Mesothelial cell of epicardium (in vitro differentiated cells): ENCODE measurements at places on chromosomes 16 and 17. TPM values are rescaled to one million over a fixed set of nuclear protein-coding genes. Genes with fewer than 3 reads are reported as not detected.

DNA sequence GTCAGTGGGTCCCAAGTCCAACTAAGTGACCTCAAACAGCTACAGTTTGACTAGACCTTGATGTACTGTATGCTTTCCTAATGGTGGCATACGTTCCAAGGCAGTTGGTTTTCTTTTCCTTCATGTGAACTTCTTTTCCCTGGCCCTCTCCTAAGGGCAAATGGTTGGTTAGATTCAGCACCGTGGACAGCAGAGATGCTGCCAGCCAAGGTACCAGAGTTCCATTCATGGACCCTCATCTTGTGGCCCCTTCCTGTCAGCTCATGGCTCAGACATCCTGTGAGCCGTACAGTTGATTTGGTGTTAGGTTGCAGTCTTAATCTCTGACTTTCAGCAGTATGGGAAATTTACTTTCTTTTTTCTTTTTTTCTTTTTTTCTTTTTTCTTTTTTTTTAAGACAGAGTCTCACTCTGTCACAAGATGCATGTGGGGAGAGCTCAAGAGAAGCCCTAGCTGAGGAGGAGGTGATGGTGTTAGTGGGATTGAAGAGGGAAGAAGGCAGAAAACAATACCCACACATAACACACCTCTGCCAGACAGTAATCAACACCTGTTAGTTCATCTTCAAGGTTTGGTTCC is 122.4 kb downstream of the USP31 start:
- peaks cover 11% of the 10 kb centered on the region for H3K27me3 ChIP-seq
- H3K36me3 ChIP-seq: no peaks in the 10 kb centered on the region

GRCh38 chr16:57147381-57148221 is 38.2 kb downstream of the PSME3IP1 start:
- H3K36me3 ChIP-seq: peaks cover 5% of the 10 kb centered on the region
- no peak overlapping the region for H3K4me3 ChIP-seq
- H3K4me1 ChIP-seq: peaks cover 17% of the 10 kb centered on the region
- no peaks in the 10 kb centered on the region for H3K27me3 ChIP-seq
- peak overlapping the region; percentile 44 for H3K27ac ChIP-seq

GRCh38 chr16:17440131-17440530 is 30.6 kb downstream of the XYLT1 start:
- H3K27me3 ChIP-seq: no peaks in the 10 kb centered on the region
- no peak overlapping the region for H3K27ac ChIP-seq
- no peak overlapping the region for H3K4me3 ChIP-seq
- H3K36me3 ChIP-seq: peaks cover 3% of the 10 kb centered on the region
- peaks cover 7% of the 10 kb centered on the region for H3K4me1 ChIP-seq

DNA sequence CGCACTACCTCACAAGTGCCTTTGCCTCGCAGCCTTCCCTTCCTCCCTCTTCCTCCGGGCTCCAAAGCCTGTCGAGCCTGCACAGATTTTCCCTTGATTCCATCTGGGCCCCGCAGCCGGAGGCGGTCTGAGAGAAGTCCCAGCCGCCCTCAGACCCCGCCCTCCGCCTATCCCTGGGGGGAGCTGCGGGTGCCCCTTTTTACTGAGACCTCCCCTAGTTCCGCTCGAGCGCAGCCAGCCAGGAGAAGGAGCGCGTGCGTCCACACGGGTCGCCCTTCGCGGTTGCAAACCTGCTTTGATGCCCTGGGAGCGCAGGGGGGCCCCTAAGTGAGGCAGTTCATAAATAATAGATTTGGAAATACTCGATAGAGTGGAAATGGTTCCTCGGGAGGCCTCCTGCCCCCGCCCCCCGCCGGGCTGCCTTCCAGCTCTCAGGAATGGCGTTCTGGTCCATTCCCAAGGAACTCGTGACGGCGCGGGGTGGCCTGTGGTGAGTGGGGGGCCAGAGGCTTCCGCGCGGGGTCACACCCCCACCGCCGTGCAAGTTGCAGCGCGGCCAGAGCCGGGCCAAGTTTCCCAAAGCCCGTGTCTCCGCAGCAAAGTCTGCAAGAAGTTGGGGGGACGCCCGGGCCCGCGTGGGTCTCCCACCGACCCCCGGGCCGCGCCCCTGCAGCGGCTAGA is 610 bp downstream of the C16orf74 start:
- no peaks in the 10 kb centered on the region for H3K36me3 ChIP-seq
- DNase-seq: peak; percentile 59
- peaks cover 9% of the 10 kb centered on the region for H3K27me3 ChIP-seq
- peak overlapping the region; percentile 89 for H3K4me3 ChIP-seq

The CYGB gene
- total RNA-seq: 8.6 to 10.4 TPM (median 10.1 TPM) in 3 replicates

DNA sequence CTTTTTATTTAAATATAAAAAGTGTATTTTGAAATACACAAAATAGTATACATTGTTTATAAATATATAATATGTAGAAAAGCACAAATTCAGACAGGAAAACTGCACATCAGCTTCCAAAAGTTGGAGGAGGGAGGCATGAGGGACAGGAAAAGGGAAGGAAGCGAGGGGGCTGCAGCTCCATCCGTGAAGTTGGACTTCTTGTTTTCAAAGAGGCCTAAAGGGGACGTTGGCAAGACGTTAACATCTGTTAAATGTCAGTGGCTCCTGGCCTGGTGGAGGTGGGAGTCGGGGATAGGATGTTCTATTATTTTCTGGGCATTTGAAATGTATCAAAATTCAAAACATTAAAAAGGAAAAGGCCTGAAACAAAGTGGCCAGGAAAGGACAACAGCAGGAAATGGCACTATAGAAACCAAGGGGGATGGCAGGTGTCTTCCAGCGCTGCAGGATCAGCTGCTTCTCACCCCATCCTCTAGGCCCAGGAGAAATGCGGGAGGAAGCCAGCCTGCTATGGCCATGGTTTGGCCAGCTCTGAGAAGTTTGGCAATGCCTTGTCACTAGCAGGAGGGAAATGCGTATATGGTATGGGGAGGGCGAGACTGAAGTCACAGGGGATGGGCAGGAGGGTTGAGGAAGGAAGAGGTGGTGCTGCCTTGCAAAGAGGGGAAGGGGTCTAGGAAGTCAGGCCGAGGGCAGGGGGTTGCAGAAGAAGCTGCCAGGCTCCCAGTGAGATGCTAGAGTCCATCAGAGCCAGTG is 6.4 kb downstream of the CMTM2 start:
- H3K4me1 ChIP-seq: peaks cover 17% of the 10 kb centered on the region
- no peak overlapping the region for H3K27ac ChIP-seq
- no peaks in the 10 kb centered on the region for H3K27me3 ChIP-seq
- no peak for DNase-seq
- no peak overlapping the region for H3K4me3 ChIP-seq
- no peaks in the 10 kb centered on the region for H3K36me3 ChIP-seq

The DNAH2 gene
- total RNA-seq: 0.18 to 0.64 TPM (median 0.25 TPM) in 3 replicates

- peaks cover 29% of the 10 kb centered on the region for H3K4me1 ChIP-seq
- DNase-seq: no peak
- H3K27me3 ChIP-seq: no peaks in the 10 kb centered on the region
- peak overlapping the region; percentile 50 for H3K27ac ChIP-seq
- H3K36me3 ChIP-seq: no peaks in the 10 kb centered on the region
- no peak overlapping the region for H3K4me3 ChIP-seq
Measured at GRCh38 chr16:27232061-27232900, 29.0 kb downstream of the KDM8 start.

GRCh38 chr17:2292100-2292499 is 11.5 kb downstream of the SMG6 start:
- no peak overlapping the region for H3K27ac ChIP-seq
- H3K36me3 ChIP-seq: peaks cover 46% of the 10 kb centered on the region
- H3K4me1 ChIP-seq: no peaks in the 10 kb centered on the region
- H3K4me3 ChIP-seq: no peak overlapping the region

The COPRS gene
- total RNA-seq: 27.6 to 29.4 TPM (median 28.4 TPM) in 3 replicates

DNA sequence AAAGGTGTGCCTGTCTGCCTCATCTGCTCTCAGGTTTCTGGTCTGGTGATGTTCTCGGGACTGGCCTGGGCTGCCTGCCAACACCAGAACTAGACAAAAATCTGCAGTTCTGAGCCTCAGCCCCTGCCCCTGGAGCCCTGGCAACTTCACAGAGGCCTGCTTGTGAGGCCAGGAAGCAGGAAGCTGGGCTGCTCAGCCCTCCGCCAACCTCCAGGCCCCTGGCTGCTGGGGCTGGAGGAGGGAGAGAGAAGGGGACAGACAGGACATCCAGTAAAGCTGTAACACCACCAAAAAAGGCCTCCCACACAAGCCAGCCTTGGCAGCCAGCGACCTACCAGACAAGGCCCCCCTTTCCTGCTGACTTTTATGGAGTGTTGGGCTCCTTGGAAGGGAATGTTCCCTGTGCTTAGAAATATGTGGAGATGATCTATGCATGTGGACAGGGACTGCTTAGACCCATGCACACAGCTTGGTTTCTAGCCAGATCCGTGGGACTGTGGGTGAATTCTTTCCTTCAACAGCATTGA is 157.6 kb downstream of the XYLT1 start:
- no peak overlapping the region for H3K4me3 ChIP-seq
- H3K27me3 ChIP-seq: no peaks in the 10 kb centered on the region
- H3K36me3 ChIP-seq: no peaks in the 10 kb centered on the region
- DNase-seq: peak; percentile 60
- peak overlapping the region; percentile 91 for H3K27ac ChIP-seq
- peaks cover 20% of the 10 kb centered on the region for H3K4me1 ChIP-seq

The MT1A gene
- total RNA-seq: not detected in 3 replicates

DNA sequence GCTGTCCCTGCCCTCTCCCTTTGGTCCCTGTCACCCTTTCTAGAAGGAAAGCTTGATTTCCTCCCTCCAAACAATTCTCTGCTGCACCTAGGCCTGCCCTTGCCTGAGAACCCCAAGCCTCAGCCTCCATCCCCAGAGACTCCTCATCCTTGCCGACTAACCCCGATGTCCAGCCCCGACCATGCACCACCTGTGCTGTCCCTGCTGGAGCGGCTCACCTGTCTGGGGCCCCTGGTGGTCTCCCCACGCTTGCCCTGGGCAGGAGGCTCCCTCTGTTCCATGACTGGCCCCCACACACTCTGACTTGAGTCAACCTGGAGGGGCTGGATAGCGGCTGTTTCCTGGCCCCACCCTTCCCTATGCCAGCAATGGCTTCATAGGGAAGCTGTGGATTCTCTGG is 12.0 kb upstream of the SRRM2 start:
- peaks cover 13% of the 10 kb centered on the region for H3K4me1 ChIP-seq
- H3K4me3 ChIP-seq: no peak overlapping the region
- no peaks in the 10 kb centered on the region for H3K36me3 ChIP-seq
- no peak for DNase-seq
- H3K27ac ChIP-seq: no peak overlapping the region
- H3K27me3 ChIP-seq: no peaks in the 10 kb centered on the region

- DNase-seq: no peak
- no peaks in the 10 kb centered on the region for H3K27me3 ChIP-seq
- peaks cover 4% of the 10 kb centered on the region for H3K36me3 ChIP-seq
- peaks cover 4% of the 10 kb centered on the region for H3K4me1 ChIP-seq
Measured at GRCh38 chr16:84941921-84942320, 69.4 kb downstream of the ZDHHC7 start.

The TOX3 gene
- total RNA-seq: 5.3 to 7.0 TPM (median 6.8 TPM) in 3 replicates

The TVP23A gene
- total RNA-seq: 9.5 to 9.9 TPM (median 9.8 TPM) in 3 replicates

- no peaks in the 10 kb centered on the region for H3K36me3 ChIP-seq
- DNase-seq: no peak
- no peak overlapping the region for H3K27ac ChIP-seq
- peaks cover 9% of the 10 kb centered on the region for H3K4me1 ChIP-seq
Measured at GRCh38 chr16:23948949-23949411, 113.2 kb downstream of the PRKCB start.

The OR3A2 gene
- not detected in 3 replicates for total RNA-seq

The HS3ST6 gene
- 0.22 to 0.36 TPM in 2 of 3 replicates, not detected in the other for total RNA-seq

The CACNA1G gene
- 26.1 to 29.0 TPM (median 26.9 TPM) in 3 replicates for total RNA-seq

DNA sequence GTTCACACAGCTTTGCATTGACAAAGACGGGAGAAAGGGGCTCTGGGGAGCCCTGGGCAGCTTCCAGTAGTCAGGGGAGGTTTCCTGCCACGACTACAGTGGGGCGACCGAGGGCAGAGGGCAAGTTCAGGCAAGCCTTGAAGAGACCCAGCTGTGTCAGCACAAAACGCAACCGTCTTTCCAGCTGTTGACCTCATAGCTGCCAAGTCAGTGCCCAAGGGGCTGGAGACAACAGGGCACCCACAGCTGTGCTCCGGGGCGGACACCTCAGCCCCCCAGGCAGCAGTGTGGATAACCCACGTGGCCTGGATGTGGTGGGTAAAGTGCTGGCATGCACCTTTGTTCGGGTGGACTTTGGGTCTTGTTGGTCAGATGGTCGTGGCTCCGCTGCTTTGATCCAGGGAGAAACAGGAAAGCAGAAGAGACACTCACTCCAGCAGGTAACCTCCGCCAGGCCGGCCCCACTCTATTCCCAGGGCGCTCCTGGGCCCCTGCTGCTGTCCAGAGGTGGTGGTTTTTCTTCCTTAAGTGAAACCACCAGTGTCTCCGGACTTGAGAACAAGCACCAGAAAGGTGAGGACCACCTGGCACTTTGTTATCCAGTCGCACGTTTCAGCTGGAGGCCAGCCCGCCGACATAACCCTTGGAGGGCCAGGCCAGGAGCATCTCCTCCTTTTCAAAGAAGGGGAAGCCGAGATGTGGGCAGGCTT is 17.6 kb upstream of the CBX2 start:
- no peak for DNase-seq
- no peak overlapping the region for H3K27ac ChIP-seq
- H3K36me3 ChIP-seq: no peaks in the 10 kb centered on the region

The PLEKHH3 gene
- 35.9 to 38.2 TPM (median 37.8 TPM) in 3 replicates for total RNA-seq

DNA sequence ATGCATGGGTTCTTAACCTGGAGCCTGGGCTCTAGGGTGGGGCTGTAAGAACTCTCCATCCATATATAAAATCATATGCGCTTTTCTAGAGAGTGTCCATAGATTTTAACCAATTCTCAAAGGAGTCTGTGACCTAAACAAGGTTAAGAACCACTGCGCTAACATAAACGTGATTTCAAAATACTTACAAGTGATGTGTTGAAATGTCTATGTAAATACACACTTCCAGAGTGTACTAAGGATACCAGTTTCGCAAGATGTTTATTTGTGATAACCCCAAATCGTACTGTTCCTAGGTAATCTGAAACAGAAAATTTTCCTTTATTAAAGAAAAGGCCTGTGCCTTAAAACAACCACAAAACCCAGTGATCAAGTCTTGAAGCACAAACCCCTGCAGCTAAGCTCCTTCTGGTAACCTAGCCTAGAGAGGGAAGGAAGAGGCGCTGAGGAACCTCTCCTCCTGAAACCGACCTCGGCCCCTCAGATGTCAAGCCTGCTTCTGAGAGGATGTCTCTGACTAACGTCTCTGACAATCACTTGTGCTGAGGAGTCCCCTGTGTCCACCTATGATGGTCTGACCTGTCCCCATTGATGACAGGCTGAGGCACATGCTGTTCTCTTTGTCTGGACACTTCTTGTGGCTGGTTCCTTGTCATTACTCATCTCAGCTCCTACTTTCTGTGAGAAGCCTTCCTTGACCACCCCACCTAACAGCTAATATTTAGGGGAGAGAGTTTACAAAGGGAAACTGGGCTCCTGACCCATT is 32.2 kb downstream of the SNN start:
- no peaks in the 10 kb centered on the region for H3K27me3 ChIP-seq
- no peak overlapping the region for H3K27ac ChIP-seq
- peaks cover 11% of the 10 kb centered on the region for H3K4me1 ChIP-seq
- no peak overlapping the region for H3K4me3 ChIP-seq

- H3K27ac ChIP-seq: no peak overlapping the region
- no peak for DNase-seq
- H3K36me3 ChIP-seq: peaks cover 16% of the 10 kb centered on the region
- H3K27me3 ChIP-seq: no peaks in the 10 kb centered on the region
Measured at GRCh38 chr17:19385521-19385983, 1.4 kb downstream of the MFAP4 start.
